ENCODE measurements at places on chromosomes 6 and 20.

DNA sequence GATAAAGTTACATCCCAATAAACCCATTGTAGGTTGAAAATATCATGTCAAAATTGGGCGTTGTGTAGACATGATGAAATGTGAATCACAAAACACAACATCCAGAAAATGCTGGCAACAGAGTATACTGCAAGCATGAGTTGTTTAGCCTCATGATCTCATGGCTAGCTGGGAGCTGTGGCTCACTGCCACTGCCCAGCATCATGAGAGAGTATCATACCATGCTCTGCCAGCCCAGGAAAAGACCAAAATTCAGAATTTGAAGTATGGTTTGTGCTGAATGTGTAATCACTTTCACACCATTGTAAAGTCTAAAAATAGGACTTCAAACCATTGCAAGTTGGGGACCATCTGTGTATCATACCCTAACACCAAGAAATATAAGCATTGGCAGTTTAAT lies 45.2 kb upstream of the SMAP1 start:
- no peak for DNase-seq

GRCh38 chr6:155595284-155595683 lies 139.6 kb upstream of the NOX3 start:
- no peak for DNase-seq

GRCh38 chr6:89010825-89011224 lies 47.4 kb upstream of the RNGTT start:
- no peak for DNase-seq

DNA sequence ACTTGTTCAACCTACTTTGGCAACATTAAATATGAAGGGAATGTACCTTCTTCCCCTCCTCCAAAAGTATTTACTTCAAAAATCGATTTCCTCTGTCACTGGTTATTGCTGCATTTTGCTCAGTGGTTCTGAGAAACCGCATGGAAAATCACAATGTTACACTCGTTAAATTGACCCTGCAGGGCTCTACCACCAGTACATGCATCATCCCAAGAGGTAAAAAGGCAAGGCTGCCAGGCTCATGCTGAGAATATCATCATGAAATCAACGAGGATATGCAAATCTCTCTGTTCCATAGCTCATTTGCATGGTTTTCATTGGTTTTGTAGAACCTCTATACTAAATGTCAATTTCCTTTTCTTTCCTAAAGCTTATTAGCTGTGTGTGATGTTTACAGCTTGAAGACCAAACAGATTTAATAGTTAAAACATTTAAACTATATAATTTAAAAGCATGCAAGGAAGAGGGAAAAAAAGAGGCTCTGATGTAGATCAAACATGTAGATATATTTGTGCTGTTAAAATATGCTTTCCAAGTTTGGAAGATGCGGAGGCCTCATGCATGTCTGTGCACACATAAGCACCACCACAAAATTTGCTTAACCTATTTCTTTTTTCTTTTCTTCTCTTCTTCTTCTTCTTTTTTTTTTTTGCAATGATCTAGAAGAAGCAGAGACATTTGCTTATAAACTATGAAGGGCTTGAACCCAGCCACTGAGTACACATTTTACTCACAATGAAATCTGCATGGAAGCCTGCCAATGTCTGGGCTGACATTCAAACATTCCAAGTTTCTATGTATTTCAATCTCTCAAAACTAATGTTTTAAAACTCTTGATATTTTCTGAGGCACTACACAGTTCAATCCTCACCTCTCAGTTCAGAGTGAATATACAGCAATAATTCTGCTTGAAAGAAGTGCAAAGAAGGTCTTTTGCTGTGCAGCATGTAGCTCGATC lies 194.0 kb downstream of the GMPR start:
- no peak for DNase-seq
